ENCODE measurements at places on chromosomes 4 and X.

DNA sequence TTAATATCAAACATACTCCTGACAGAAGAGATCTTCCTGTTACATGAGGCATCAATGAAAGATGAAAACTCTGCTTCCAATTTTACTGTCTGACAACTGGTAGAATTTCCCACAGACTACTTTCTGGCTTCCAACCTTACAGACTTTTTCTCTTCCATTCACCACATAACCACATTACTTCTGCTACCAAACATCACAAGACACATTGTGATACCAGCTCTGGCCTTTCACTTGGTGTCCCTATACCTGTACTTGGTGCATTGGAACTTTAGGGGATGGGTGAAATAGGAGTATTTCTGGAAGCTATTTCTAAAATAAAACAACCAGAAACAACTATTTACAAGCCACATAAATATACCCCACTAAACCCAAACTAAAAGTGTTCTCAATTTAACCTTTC lies 20.5 kb downstream of the AMTN start:
- DNase-seq: no peak

DNA sequence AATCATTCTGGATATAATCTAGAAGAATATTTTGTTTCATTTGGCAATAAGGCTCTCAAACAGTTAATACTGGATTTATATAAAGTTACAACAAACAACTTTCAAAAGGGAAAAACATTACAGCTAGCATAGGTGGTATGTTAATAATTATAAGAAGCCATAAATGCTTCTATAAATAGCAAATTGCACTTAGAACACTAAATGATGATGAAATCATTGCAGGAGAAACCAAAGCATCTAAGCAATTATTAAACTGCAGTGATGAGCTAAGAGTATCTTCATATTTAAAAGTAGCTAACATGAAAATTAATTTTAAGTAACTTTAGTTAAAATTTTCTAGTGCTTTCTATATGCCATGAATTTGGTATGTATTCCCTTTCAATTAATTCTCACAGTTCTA lies 189.5 kb downstream of the CENPC start:
- no peak for DNase-seq

GRCh38 chrX:154490021-154490413 lies 412 bp downstream of the SLC10A3 start:
- DNase-seq: peak; percentile 31

DNA sequence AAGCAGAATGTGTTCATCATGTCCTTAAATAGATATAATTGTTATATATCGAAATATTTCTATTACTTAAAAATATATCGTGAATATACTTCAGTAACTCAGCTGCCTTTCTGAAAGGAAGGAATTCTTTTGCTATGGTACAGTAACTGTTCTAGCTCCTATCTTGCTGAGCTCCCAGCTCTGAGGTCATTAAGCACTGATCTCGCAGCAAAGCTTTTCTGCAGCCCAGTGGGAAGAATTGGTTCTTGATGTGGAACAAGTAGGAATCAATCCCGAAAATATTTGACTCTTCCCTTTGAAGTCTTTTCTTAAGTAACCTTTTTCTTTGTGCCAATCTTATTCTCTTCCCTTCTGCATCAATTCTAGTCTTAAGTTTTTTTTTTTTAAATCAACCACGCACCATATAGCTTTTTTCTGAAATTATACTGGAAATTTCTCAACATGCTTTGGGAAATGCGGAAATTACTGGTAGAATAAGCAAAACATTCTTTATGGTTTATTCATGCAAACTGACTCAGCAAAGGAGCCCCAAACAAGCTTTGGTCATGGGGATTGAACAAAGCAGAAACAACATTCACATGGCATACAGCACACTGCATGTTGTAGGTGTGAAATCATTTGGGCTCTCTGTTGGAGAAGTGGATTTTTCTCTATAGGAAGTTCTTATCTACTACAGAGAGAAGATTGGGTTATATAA lies 428.9 kb upstream of the GNPDA2 start:
- DNase-seq: no peak

DNA sequence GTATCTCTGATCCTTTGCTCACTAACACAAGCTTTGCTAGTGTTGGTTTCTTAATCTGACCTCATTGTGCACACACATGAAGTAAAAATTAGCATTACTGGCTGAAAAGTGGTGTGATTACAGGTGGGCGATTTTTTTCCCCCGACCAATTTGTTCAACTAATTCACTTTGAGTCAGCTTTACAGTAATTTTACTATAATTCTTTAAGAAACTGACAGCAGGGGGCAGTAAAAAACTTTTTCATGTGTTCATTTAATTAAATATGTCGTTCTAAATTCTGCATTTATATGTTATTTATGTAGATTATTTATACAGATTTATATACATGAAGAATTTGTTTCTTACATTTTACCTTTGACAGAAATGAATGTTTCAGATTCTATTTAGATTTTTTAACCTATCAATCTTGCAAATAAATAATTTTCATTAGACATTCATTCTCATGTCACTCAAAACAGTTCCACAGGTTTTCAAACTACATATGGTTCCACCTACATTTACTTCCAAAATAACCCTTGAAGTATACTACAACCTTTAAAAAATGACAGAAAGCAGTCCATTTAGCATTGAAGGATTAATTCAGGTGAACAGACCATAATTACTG lies 17.5 kb downstream of the PALLD start:
- peak; percentile 41 for DNase-seq

- no peak for DNase-seq
Measured at GRCh38 chr4:17058916-17059741, 160.7 kb upstream of the LDB2 start.

DNA sequence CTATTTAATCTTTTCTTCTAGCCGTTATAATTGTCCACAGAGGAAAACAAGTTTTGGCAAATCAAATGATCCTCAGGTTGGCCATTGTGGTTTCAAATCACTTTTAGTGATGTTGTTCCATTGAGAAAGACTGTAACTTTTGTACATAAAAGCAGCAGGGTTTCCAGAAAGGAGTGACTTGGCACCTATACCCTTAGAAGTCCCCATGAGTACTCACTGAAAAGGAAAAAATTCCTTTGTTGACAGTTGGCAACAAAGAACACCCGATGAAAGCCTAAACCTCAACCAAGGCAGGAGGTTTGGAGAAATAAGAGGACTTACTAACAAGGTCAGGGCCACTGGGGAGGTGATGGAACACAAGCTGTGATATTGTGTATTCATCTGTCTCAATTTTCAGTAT lies 474.4 kb downstream of the RAPGEF2 start:
- no peak for DNase-seq

GRCh38 chrX:146396409-146396808 lies 413.2 kb upstream of the CXorf51B start:
- DNase-seq: no peak

DNA sequence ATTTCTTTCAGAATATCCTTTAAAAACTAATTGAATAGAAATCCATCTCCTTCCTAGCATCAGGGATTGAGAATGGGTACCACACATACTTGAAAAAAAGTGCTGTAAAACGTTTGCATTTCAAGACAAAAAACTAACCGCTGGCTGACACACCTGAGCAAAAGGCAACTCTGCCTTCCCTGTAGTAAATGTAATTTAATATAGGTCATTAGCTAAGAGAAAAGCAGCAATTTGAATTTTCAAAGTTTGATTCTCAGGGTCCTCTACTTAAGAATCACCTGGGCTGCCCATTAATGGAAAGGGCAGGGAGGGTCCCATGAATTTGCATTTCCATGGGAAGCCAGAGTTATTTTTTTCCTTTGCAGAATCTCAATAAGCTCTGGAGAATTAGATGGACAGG lies 40.5 kb upstream of the SPP1 start:
- no peak for DNase-seq

- DNase-seq: no peak
Measured at GRCh38 chr4:164011791-164012190, 517.3 kb downstream of the TMA16 start.

GRCh38 chrX:31421441-31421840 lies 349.6 kb upstream of the FTHL17 start:
- no peak for DNase-seq

GRCh38 chrX:5537098-5537497 lies 691.6 kb downstream of the NLGN4X start:
- DNase-seq: no peak

DNA sequence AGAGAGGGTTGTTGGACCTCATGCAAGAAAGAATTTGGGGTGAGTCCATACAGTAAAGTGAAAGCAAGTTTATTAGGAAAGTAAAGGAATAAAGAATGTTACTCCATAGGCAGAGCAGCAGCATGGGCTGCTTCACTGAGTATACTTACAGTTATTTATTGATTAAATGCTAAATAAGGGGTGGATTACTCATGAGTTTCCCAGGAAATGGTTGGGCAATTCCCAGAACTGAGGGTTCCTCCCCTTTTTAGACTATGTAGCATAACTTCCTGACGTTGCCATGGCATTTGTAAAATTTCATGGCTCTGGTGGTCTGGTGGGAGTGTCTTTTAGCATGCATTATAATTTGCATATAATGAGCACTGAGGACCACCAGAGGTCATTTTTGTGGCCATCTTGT lies 16.7 kb downstream of the PPP4R3C start:
- DNase-seq: no peak

Data from NCI-H1092 treated with DMSO at 0.1 percent for 48 hours (cell line).